ENCODE measurements at places on chromosomes 2 and 18.

DNA sequence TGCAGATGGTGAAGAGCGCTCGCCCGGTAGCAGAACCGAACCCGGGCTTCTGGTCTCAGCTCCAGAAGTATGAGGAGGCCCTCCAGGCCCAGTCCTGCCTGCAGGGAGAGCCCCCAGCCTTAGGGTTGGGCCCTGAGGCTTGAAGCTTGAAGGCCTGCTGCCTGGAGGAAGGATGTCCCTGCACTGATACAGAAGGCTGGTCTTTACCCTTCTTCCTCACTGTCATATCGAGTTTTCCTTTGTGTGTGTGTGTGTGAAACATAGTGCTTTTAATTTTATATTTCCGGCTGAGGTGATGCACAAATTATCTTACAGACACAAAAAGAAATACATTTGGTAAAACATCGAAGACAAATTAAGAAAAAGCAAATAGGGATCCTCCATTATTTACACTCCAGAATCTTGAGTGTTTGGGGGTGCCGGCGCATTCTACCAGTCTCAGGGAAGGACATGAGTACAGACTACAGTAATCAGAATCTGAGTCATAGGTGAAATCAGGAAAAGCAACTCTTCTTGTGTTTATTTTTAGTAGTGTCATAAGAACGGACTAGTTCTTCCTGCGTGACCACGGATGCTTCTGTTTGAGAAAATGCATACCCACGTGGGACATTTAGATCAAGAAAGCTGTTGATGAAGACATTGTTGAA, 1.3 kb downstream of the DUSP28 start:
- DNase-seq, result no peak

DNA sequence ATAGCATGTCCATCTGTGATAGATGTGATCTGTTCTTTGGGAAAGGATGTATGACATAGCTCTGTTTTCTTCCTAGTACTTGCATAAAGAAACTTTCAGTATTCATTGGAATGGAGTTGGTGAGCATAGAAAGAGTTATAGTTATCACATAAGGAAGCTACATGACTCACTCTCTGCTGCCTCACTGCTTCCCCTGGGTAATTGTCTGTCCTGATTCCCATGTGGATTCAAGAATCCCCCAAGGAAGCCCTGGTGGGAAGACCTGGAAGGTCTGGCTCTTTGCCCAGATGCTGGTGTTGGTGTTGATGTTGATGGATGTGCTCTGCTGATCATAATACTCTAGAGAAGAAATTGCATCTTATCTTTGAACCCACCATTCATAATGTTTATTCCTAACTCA, 60.6 kb downstream of the PTPN4 start:
- no peak for DNase-seq

- no peak for DNase-seq
These were observed 2.5 kb downstream of the SPEG start for GRCh38 chr2:219437141-219437540.

- DNase-seq, result no peak
These were observed 184.8 kb downstream of the NR4A2 start for GRCh38 chr2:156147594-156148330.

GRCh38 chr2:205245001-205245400, 437.3 kb upstream of the NRP2 start:
- DNase-seq, result no peak

GRCh38 chr2:123530004-123530403, 495.1 kb upstream of the CNTNAP5 start:
- DNase-seq, result no peak

DNA sequence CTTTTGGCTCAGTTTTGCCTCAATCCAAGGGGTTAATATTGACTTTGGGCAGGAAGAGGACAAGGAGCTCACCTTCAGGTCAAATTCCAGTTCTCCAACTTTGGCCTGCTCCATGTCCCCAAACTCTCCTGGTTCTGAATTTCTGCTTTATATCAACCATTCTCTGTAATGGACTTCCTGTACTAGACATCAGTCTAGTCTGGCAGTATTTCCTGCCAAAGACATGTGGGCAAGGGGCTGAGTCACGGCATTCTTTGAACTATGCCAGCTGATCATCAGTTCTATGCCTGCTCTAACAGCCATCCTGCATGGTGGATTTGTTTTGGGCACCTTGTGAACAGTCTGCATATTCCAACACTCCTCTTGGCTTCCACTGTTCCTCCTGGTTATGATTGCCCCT, 199.4 kb downstream of the ZEB2 start:
- DNase-seq, result peak; percentile 60

DNA sequence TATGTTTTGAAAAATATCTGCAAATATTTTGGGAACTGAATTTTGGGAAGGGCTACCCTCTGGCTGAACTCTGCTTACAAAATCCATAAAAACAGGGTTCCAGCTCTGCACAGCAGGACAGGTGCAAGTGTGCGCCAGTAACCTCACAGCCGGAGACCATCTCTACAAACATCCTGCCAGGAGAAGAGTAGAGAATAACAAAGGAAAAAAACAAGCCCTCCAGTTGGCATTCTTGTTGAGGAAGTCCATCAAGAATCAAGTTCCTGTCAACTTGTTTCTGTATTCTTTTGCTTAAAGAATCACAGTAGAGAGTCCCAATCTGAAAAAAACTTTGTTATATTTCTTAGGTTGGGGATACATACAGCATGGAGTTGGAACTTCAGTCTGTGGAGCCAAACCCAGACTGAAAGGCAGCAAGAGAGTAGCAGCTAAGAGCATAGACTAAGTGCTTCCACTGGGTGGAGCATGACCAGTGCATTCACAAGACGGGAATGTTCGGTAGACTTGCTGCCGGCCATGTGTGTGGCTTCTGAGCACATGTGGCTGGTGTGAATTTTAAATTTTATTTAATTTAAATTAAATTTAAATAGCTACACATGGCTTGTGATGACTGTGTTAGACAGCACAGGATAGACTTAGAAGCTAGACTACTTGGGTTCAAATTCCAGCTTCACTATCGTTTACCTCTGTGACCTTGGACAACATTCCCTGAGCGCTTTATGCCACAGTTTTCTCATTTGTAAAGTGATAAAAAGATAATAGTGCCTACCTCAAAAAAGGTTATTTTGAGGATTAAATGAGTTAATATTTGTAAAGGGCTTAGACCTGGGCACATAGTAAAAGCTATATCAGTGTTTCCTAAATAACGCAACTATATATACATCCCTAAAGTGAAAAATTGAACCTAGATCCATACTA, 41.9 kb downstream of the SPTBN1 start:
- DNase-seq, result no peak

GRCh38 chr2:42238644-42239288, 69.6 kb downstream of the EML4 start:
- peak; percentile 60 for DNase-seq

DNA sequence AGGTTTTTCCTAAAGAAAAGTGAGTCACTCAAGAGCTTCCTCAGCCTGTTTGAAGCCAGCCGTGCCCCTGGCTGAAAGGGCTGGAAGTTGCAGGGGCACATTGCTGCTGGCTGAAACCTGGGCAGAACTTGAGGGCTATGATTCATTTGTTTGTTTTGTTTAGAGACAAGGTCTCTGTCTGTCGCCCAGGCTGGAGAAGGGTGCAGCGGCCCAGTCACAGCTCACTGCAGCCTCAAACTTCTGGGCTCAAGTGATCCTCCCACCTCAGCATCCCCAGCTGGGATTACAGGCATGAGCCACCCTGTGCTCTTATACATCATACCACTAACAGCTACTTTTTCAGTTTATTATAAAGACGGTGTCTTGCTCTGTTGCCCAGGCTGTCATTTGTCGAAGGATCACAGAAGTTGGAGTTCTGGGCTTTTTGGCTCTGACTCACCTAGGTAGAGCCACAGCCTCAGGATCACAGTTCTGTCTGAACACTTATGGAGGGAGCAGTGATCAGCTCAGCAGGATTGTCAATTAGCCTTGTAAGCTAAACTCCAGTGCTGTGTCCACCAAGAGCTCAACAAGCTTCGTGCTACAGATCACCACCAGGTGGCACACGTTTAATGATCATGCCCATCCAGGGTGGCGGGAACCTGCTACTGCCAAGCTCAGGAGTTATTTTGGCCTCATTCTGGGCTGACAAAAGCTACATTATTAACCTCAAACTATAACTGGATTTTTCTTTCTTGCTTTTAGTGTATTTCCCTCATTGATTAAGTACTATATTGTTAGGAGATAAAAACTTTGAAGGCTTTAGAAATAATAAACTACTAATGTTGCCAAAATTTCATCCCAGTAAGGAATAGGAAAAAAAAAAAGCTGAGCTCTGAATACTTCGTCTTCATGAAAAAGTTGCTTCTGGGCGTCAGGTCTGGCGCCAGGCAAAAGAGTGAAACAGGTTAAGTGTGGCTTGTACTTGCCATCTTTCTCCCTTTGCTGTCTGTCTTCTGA, 57.9 kb downstream of the ARHGEF33 start:
- peak; percentile 82 for DNase-seq

Measured in activated CD4-positive, alpha-beta T cell treated with anti-CD3 and anti-CD28 coated beads for 48 hours (primary cell).